ENCODE measurements at places on chromosomes 6 and 20.

DNA sequence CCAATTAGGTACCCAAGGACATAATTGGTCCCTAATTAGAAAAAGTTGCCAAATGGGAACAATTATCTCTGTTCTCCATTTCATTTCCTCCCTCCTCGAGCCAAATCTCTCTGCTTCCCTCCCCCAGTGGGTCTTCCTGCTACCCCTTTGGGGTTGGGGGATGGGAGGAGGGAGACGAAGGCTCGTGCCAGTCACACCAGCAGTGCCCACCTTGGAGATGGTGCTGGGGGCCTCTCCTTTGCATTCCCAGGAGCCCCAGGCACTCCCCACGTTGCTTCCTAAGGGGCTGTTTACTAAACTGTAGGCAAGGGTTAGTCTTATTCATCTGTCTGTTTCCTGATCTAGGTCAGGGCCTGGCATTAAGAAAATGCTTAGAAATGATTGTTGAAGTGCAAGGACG, 33.1 kb downstream of the MDFI start:
- no peak for DNase-seq

DNA sequence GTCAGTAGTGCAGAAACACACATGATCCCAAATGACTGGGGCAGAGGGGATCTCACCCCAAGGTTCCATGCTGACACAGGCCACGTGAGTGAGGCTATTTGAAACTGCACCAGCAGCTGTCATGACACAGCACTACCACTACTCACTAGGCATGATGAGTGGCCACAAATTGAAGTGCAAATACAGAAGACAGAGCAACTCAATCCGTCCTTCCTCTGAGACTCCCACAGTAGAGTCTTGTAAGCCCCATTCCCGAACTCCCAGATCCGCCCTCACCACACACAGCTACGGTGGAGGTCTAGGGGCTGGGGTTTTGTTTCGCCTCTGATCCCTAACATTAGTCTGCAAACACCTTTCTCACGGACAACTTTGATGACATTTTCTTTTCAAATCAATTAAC, 113.3 kb upstream of the NUP153 start:
- no peak for DNase-seq

DNA sequence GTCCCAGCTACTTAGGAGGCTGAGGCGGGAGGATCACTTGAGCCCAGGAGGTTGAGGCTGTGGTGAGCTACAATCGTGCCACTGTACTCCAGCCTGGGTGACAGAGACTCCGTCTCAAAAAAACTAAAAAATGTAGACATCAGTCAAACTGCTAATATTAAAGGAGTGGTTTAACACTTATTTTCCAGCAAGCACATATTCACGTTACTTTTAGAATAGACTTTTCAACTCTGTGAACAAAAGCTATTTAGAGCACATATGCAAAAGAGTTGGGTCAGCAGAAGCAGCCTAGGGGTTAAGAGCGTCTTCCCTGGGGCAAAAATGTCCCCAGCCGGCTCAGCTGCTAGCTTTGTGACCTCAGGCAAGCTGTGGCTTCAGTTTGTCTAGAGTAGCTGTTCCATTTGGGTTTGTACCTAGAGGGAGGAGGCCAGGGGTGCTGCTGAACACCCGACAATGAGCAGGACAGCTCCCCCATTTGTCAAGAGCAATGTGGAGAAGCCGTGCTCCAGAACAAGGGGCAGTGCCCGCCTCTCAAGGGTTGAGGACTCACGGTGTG, 62.5 kb upstream of the PTGIS start:
- no peak for DNase-seq

DNA sequence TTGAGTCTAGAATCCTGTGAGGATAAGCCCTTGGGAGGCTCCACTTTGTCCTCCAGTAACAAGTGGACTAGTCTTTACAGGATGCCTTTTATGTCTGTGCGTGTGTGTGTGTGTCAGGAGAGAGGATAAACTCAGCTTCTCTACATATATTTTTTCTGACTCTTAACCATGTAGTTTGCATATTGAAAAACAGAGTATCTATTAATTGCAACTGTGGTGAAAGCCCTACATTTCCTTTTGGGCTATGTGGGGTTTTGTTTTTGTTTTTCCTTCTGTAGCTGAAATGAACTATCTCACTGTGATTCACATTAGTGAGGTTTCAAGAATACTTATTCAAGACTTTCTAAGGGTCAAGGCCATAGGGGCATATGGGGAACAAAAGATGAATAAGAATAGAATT, 17.7 kb downstream of the TPBG start:
- DNase-seq, result no peak

Data from Caco-2 (cell line).